Mesenchymal stem cell (in vitro differentiated cells and primary cell): ENCODE measurements at places on chromosomes 2 and 18.

DNA sequence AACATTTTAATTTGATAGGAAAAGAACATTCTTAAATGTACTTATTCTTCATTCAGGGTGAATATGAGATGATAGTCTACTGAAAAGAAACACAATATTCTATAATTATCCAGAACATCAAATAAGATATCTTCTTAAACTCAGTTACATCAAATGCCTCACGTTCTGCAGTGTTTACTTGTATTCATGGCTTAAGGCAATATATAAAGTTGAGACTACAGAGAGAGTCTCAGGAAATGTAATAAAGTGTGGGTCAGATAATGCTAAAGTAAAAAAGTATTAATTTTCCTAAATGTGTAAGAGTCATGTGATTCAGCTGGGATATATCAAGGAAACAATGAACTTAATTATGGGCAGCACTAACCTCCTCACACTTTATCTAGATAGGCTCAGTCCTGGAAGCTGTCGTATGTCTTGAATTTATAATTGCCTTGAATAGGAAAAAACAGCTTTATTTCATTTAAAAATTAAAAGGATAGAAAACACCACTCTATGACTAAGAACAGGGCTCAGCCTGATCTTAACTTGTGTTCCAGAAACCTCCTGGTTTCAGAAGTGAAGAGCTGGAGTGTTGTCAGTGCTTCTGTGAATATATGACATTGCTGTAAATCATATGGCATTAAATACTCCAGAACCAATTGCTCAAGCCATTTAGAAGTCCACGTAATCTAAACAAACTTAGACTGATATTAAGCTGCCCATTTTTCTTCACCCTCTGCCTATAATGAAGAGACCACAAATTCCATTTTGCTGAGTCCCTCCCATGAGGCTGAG, 240.2 kb downstream of the FSIP2 start:
- DNase-seq = peak; percentile 80

DNA sequence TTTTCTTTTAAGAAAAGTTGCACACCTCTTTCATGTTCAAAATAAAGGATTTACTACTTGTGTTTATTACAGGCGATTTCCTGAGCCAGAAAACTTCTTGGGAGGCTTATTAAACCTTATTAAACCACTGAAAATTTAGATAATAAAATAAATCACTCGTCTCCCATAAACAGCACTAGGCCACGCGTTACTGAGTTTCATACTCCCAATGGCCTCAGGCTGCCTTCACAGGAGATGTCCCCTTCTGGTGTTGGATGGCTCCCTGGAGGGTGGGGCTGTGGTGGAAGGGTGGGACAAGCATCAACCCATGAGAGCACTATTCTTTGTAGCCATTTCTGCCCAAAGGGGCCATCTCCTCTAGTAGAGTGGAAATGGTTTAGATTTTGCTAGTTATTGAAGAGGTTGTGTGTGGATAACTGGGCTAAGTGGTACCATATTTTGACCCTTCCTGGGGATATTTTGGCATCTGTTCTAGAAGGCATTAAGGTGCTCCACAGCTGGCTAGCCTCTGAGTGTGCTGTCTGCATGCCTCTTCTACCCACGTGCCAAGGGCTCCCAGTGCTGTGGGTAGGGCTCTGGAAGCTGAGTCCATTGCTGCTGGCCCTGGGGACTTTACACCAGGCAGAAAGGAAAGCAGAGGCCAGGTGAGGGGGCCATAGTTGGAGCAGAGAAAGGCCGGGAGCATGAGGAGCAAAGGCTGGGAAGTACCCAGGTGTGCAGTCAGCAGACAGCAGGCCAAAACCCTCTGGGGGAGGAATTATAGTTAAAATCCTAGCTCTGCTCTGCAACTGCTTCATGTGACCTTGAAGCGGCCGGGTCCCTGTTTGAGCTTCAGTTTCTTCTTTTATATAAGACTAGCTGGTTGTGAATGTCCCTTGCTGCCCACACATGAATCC, 121.7 kb upstream of the SMAD2 start:
- no peak for DNase-seq

DNA sequence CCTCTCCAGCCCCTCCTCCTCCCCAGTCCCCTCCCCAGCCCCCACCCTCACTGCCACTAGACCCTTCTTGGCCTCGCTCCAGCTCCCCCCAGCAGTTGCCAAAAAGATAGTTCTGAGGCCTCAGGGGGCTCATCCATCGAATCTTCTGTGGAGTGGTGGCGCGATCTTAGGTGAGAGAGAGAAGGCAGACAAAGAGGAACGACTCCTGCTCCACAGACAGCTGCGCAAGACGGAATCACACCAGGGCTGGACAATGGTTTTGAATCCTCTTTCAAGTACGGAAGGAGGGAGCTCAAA, 68.1 kb downstream of the LAMA3 start:
- no peak for DNase-seq

- no peak for DNase-seq
These were observed 232.4 kb downstream of the CD226 start for GRCh38 chr18:69715191-69715795.

- peak; percentile 81 for DNase-seq
These were observed 122.7 kb upstream of the ZFP36L2 start for GRCh38 chr2:43348908-43349661.

- DNase-seq = no peak
These were observed 63.2 kb upstream of the NPAS2 start for GRCh38 chr2:100756704-100757103.

DNA sequence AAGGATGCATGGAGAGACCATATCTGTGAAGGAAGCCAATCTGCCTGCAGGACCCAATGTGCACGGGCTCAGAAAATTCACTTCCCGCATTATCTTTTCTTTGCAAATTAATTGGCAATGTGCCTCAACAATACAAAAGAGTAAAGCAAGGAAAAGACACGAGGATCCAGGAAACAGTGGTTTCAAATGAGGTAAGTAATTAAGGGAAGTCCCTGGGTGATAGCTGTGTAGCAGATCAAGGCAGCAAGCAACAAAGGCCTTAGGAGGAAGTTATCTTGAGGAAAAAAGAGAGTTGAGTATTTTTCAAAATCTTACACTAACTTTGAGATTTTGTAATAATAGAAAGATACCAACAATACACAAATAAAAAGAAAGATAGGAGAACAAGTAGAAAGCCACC, 44.3 kb upstream of the TGIF1 start:
- no peak for DNase-seq

DNA sequence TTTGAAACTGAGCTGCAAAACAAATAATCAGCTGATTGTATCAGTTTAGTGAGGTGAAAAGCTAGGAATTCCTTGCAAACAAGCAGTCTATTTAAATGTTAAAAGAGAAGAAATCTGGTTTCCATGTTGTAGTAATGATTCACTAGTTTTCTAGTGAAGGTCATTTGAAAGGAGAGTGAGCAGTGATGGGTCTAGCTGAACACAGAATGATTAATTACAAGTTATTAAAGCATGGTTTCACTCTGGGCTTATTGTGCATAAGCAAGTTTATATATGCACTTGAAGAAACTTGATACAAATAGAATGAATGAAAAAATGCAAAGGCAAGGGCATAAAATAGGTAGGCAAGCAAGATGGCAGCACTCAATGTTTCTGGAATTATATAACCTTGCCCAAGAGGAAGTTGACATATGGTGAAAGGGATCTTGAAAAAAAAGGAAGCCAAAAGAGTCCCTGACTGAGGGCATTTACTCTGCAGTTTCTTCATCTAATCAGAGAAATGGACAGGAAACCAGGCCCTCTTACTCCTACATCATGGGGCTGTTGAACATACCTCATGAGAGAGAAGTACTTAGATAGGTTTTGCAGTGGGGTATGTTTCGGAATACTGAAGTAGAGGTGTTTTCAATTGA, 53.2 kb downstream of the PLCL1 start:
- DNase-seq = no peak

- DNase-seq = peak; percentile 87
These were observed 7.8 kb upstream of the TRABD2A start for GRCh38 chr2:84888401-84889276.

DNA sequence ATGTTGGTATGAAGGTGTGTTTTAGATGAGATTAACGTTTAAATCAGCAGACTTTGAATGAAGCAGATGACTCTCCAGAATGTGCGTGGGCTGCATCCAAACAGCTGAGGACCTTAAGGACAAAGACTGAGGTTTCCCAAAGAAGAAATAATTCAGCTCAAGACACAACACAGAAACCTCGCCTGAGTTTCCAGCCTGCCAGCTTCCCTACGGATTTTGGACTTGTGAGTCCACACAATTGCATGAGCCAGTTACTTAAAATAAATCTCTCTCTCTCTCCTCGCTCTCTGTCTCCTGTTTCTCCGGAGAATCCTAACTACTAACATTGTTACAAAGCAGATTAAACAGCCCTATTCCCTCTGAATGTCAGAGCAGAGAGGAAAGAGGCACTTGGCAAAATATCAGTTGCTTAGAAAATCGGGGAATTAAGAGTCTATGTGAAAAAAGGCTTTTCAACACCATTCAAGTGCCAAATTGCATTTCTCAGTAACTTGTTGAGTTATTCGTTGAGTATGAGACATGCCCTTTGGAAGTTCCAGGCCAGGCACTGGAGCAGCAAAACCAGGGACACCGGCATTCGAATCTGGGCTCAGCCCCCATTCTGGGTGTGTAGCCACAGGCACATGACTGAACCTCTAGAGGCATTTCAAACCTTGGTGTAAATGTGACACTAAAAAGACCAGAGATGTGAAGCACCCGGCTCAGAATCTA, 174.6 kb upstream of the PID1 start:
- peak; percentile 45 for DNase-seq

- DNase-seq = no peak
These were observed 227.6 kb upstream of the ETAA1 start for GRCh38 chr2:67169417-67170140.

DNA sequence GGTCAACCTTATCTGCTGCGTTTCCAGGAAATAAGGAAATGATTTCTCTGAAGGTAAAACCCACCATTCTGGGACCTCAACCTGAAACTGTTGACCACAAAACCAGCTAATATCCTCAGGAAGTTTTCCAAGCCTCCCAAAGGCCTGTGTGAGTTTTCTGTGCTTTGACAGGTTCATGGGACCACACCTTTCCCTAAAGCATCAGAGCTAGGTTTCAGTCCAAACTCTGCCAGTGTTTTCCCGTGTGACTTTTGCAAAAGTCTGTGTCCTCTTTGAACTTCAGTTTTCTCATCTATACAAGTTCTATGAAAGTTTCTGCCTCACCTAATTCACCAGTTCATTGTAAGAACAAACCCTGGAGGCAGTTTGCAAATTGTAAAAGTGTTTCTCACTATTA, 39.8 kb downstream of the VSNL1 start:
- no peak for DNase-seq

DNA sequence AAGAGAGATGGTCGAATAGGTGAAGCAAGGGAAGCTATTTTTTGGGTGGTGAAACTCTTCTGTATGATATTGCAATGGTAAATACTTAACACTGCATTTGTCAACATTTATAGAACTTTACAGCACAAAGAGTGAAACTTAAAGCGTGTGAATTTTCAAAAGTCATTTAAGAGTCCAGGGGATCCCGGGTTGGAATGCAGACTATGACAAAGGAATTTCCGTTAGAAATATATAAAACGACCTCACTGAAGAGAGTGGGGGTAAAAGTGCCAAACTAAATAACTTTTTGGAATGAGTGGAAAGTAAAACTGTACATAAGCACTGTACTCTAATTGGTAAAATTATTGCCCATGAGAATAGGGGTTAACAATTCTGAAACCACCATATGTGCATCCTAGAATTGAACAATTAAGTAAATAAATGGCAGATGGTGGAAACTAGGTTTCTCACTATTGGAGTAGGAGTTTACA, 191.0 kb upstream of the FN1 start:
- no peak for DNase-seq

DNA sequence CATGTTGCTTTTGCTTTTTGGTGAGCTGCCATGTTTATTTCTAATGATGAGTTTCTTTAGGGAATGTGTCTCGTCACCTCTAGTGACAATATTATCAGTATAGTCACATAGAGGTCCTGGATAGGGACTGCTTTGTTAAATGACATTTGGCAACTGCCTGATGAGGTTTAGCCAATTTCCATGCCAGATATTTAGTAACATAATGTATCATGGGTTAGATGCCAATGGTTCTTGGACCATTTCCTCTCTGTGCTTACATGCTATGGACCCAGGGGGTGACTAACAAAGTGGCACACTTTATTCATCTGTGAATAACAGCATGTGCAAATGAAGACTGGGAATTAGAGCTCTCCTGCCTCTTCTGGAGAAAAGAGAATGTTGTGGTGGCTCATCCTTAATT, 56.2 kb upstream of the RAB27B start:
- no peak for DNase-seq

GRCh38 chr2:169694894-169695260, 608 bp downstream of the PHOSPHO2 start:
- no peak for DNase-seq

GRCh38 chr2:99348173-99348572, 11.0 kb downstream of the EIF5B start:
- DNase-seq = no peak

DNA sequence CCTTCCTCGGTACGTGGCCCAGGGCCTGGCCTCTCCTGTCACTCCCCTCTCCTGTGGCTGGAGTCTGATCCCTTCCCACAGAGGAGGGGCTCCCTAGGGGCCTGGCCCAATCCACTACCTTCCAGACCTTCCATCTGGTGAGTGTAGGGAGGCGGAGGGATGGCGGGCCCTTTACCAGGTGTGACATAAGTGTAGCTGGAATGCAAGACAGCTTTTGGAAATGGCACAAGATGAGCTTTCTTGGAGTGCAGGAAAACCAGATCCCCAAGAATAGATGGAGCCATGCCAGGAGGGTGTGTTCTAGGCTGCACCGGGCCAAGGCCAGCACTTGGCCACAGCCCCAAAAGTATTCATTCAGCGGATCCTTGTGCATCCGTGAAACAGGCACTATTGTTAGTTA, 30.1 kb downstream of the IGFBP5 start:
- DNase-seq = no peak

- peak; percentile 34 for DNase-seq
These were observed 60.3 kb upstream of the RPL31 start for GRCh38 chr2:100941646-100942240.

GRCh38 chr18:23134780-23135549, at the start of gene CABLES1:
Gene CABLES1 (plus strand): TSS chr18:23135485. CDS start chr18:23135763, 278 bp downstream.
- peak; percentile 72 for DNase-seq

- no peak for DNase-seq
These were observed 104.4 kb downstream of the DOCK10 start for GRCh38 chr2:224937887-224938286.

DNA sequence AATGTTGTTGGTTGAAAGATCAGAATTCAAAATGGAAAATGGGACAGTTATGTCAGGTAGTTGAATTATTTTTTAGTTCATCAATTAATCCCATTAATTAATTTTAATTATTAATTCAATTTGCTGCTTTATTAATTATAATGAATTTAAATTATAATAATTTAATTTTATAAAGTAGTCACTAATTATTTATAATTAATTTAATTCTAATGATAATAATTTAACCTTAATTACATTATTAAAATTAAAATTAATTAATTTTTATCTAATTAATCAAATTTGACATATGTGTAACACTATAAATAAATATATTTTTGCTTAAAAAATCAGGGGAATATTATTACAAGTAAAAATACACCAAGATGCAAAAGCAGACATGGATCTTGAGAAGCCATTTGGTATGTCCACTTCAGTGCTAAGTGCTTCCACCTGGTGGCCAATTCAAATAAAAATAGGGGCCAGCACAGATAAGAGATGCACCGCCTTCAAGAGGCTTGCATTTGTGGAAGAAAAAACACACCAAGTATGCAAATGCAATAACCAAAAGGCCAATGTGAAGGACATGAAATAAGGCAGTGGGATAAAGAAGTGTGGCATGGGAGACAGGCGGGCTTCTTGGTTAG, 73.2 kb downstream of the MBP start:
- peak; percentile 65 for DNase-seq
